Stimulated activated CD4-positive, alpha-beta T cell treated with anti-CD3 and anti-CD28 coated beads, Interleukin-12 subunit alpha, Interleukin-12 subunit beta, amount 100 ng/mL, for 48 hours (primary cell): ENCODE measurements at places on chromosomes 5 and 9.

DNA sequence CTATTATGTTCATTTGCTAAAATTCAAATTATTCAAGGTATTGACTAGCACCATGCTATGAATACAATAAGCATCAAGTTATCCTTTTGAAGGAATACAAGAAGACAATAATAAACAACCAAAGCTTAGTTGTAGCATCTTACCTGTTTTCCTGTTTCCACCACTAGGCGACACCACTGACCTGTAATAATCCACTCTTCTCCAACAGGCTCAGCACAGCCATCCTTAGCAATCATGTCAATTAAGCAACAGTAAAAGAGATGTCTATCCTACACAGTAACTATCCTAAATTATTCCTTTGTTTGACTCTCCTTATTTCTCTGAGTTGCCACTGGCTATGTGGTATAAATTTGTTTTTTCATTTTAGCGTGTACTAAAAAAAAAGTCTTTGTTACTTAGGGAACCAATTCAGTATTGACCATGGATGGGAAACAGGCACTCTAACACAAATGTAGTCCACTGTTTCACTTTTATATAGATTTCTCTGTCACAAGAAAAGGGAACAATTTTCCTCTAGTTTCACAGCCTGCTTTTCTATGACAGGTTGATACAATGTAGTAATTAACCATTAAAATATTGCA lies 46.2 kb downstream of the PCA3 start:
- DNase-seq, result no peak

DNA sequence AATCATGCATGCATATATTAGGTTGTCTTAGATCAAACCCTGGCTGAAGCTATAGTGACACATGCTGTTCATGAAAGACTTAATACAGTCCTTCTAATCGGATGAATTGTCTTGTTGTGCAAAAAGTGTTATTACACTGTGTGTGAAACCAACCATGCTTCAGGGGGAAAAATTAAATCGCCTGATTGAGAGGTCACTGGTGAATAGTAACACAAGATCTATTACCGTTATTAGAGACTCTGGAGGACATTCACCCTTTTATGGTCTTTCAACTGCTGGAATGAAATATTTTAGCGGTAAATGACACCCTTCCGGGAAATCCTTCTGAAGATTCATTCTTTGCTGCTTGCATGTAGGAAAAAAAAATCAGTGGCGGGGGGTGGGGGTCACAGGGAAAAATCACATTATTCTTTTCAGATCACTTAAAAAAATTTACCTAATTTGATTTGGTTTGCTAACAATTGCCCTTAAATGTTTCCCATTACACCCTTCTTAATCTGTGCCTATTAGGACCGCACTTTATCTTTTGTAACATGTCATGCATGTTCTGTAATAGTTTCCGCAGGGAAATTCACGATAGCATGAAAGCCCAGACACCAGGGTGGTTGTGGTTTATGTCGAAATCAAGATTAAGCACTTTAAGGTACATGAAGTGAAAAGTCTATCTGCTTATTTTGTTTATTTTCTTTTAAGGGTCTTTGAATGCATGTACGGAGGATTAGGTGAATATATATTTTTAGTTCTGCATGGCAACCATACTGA lies 120.6 kb downstream of the FOCAD start:
- DNase-seq, result no peak

GRCh38 chr5:20972419-20972925 lies 984.5 kb upstream of the CDH18 start:
- DNase-seq, result no peak

- DNase-seq, result peak; percentile 72
Observed at GRCh38 chr5:91313757-91314673, 69.1 kb downstream of the ARRDC3 start.

GRCh38 chr9:122095010-122095767 lies 2.1 kb upstream of the TTLL11 start:
- DNase-seq, result peak; percentile 28

GRCh38 chr5:62465985-62466925 lies 53.7 kb downstream of the IPO11 start:
- DNase-seq, result no peak

GRCh38 chr9:35847792-35848572 lies 19.0 kb downstream of the TMEM8B start:
- peak; percentile 37 for DNase-seq

DNA sequence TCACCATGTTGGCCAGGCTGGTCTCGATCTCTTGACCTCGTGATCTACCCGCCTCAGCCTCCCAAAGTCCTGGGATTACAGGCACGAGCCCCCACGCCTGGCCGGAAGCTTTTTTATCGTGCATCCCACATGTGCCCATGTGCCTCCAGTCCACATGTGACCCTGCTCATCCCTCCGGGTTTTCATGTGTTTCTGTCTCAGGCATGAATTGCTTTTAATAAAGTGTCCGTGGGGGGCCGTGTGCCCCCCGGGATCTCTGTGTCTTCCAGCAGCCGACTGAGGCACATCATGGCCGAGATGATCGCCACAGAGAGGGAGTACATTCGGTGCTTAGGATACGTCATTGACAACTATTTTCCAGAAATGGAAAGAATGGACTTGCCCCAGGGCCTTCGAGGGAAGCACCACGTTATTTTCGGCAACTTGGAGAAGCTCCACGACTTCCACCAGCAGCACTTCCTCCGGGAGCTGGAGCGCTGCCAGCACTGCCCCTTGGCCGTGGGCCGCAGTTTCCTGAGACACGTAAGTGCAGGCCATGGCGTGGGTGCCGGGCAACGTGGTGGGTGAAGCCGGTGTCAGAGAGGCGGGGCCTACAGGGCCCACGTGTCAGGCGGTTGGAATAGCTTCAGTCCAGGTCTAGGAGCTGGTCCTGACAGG lies 22.1 kb upstream of the LRRC14B start:
- DNase-seq, result no peak

GRCh38 chr5:56176155-56176798 lies 56.9 kb downstream of the ANKRD55 start:
- no peak for DNase-seq

GRCh38 chr5:17118631-17119030 lies 98.8 kb upstream of the BASP1 start:
- DNase-seq, result no peak

- DNase-seq, result no peak
Observed at GRCh38 chr5:135810188-135810943, 24.1 kb upstream of the SLC25A48 start.

- DNase-seq, result no peak
Observed at GRCh38 chr9:129259375-129259774, 81.3 kb upstream of the IER5L start.

DNA sequence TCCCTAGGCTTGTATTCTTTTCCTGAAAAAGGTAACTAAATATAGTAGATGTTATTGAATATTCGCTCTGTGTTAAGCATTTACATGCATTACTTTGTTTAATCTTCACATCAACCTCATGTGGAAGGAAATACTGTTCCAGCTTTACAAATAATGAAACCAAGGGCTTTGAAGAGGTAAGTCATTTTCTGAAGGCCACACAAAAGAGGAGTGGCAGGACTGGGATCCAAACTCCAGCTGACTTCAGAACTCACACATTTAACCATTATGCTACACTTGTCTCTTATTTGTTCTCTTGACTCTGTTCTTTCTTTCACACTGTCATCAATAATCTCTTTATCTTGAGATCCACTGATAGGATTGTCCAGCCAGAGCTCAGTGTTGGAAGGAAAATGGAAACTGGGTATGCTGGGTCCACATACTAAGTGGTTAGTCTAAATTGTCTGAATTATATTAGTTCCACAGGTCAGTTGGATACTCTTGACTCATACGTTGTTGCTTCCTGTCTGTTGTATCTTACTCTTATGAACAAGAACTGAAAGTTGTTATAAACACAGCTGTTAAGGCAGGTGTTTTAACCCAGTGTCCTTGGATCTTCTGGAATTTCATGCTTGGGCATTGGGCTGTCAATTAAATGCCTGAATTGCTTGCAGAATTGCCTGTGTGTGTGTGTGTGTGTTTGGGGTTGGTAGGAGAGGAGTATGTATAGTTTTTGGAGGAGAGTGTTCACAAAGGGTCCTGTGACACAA lies 65.6 kb downstream of the TLE4 start:
- no peak for DNase-seq

GRCh38 chr9:137694236-137694959 lies 75.6 kb downstream of the EHMT1 start:
- DNase-seq, result no peak
